SIG-M5 (cell line): ENCODE measurements at places on chromosomes 2 and 18.

- no peak for DNase-seq
Observed at GRCh38 chr2:102803897-102804217, 42.0 kb downstream of the TMEM182 start.

DNA sequence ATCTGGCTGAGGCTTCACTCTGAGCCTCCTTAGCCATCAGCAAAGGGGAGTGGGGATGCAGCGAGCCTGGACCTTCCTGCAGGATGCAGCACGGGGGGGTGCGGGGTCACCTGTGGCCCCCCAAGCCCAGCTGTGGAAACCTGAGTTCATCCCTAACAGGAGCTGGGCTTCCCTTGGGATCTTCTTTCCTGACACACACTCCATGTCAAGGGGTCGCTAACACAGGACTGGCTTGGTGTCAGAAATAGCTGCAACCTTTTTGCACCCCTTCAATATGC, 174.7 kb downstream of the RTP5 start:
- no peak for DNase-seq

GRCh38 chr18:75896865-75897264, 469.4 kb upstream of the SMIM21 start:
- DNase-seq: no peak

GRCh38 chr18:5059696-5060032, 137.4 kb downstream of the AKAIN1 start:
- no peak for DNase-seq

- DNase-seq: no peak
Observed at GRCh38 chr2:230582851-230583283, 129.8 kb upstream of the CAB39 start.

DNA sequence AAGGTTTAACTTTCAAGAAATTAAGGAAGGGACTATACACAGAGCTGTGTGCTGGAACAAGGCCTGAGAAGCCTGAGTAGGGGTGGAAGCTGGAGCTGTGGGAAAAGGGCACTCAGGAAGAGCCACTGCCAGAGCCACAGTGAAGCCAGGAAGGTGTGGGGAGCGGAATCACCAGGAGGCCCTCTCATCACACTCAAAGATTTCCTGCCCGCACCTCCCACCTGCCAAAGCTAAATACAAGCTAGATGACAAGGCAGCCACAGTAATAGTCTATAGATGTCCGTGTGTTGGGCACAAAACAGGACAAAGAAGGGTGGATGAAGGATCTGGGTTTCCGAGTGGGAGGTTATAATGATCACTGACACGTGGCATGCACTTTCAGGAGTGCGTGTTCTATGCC, 126.0 kb downstream of the ZNF532 start:
- DNase-seq: no peak

DNA sequence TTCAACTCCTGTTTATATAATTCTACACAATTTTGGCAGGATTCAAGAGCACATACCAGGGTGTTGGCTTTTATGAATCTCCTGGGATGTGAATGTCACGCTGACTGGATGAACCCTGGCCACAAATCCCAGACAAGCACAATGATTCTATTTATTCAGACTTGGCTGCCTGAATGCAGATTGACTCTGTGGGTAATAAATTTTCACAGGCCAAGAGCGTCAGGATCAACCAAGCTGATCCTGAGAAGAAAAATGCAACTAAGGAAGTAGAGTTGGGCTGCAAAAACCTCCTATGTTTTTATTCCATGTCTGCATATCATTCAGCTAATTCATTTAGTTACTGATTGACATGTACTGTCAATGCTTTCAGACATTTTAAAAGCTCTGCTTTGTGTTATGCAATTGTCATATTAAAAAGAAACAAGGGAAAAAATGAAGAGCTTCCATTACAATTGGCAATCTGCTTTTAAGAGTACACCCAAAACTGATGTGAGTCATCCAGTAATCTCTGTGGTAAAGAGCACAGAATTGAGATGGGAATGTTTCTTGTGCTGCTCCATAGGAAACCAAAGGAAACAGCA, 173.0 kb upstream of the REV1 start:
- no peak for DNase-seq

DNA sequence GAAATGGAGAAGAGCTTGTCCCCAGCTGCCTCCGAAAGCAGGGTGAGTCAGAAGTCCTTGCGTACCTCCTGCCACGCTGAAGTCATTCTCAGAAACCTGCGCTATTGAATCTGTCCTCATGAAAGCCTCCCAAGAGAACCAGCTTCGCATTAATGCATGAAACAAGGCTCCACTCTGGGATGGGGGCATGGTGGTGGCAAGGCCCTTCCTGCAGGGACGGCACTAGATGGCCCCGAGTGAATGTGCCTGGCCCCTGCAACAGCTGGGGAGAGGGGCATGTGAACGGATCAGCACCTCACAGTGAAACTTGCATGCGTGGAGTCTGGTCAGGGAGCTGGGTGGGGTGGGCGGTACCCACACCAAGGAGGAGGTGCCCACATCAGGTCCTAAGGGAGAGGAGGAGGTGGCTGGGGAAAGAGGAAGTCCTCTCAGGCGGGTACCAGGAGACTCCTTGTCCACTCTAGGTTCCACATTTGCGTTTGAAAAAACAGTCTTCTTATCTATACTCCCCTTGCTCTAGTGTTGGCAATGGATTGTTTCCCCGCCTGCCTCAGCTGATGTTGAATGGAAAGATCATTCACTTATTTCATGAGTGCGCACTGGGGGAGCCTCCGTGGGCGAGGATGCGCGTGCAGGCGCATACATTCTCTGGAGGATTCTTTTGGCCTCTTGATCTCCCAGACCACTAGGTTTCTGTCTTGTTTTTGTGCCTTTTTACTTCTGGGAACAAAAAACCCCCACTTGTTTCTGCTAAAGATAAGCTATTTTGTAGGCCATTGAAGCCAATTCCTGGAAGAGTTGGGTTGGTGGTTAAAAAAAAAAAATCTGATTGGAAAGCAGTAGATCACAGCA, 104.7 kb downstream of the KLHL29 start:
- DNase-seq: no peak

- no peak for DNase-seq
Observed at GRCh38 chr2:7812231-7812995, 869.4 kb upstream of the ID2 start.
